ENCODE measurements at places on chromosomes 5 and 9.
A peak's percentile ranks its signal among the peaks of the same experiment; 100 is the strongest.

DNA sequence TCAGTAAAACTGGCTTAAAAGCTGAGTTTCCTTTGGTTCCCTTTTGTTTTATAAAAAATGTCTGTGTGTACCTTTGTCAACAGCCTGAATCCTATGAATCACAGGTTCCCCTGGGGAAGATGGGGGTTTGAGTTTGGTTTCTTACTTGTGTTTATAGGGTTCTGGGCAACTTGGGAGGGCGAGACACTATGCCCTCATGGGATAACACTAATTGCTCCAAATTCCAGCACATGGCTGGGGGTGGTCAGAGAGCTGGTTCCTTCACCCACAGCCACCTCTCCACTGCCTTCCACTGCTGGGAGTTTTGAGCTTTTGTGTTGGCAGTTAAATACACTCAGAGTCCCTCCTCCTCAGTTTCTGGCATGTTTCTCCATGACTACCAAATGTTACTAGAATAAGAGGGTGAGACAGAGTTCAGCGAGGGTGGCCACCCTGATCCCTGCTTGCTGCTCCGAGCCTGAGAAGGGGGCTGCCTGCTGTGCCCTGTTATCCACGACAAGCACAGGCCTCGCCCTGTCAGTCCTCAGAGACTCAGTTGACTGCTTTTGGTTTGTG lies 83.0 kb upstream of the EPB41L4B start:
- no peak for DNase-seq

GRCh38 chr5:179820483-179821297 lies at the start of gene SQSTM1:
Gene SQSTM1, plus strand, starts transcription at chr5:179820905. Its CDS starts 32 bp downstream, at chr5:179820937.
- DNase-seq: peak; percentile 67

DNA sequence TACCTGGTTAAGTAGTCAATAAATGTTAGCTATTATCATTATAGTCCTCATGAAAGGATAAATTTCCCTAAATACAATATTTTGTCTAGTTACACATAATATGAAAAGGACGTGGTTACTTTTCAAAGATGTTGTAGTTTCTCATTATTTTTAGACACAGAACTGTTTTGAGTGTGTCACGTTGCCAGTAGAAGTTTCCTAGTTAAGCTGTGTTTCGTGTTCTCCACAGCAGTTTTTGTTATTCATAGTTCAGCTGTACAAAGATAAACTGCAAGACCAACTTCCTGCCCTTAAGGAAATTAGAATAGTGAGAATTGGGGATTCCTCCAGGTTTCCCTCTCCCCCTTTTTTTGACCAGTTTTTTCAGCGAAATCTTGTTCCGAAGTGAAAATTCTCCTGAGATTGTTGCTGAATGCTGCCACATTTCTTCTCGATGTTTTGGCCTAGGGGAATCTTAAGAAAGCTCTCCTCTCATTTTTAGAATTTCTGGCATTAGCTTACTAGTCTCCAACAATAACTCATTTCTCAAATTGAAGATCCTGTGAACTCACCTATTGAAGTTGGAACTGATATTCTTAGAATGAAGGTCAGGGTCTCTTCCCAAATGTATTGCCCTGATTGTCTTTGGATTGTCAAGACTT lies 176.1 kb downstream of the PAM start:
- no peak for DNase-seq

GRCh38 chr5:170010595-170010994 lies 30.3 kb upstream of the INSYN2B start:
- DNase-seq: no peak

GRCh38 chr5:32916648-32917047 lies 205.5 kb downstream of the NPR3 start:
- DNase-seq: no peak

DNA sequence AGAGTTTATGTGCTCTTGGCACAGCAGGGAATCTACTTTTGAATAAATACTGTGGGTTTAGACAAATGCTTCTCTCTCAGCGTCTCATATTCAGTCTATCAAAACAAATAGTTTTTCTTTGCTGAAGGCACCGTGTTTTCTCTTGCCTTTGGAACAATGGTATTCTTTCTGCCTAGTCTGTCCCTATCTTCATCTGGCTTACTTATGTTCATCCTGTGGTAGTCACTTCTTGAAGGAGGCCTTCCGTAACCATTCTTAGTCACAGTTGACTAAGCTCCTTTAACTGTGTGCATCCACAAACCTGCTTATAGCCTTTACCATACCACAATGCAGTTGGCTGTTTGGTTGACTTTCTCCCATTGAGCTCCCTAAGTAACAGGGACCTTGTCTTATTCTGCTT lies 45.9 kb downstream of the LARP1 start:
- no peak for DNase-seq

- no peak for DNase-seq
These were observed 799.9 kb downstream of the CDH12 start for GRCh38 chr5:22053195-22053594.

DNA sequence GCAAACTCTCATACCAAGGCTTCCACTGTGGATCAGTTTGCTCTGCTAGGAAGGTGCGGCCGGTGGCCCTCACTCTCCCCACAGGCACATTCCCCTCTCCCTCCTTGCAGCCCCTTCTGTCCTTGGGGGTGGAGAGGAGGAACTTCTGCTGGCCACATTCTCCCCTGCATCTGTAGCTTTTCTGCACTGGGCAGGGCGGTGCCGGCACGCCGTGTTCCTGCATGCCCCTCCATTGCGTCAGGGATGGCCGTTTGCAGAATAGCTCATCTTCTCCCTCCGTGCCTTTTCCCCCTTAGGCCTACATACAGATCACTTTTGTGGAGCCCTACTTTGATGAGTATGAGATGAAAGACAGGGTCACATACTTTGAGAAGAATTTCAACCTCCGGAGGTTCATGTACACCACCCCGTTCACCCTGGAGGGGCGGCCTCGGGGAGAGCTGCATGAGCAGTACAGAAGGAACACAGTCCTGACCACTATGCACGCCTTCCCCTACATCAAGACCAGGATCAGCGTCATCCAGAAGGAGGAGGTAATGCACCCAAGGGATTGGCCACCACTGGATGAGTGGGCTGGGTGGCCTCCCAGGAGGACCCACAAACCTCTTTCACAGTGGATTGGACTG lies 231.5 kb downstream of the DOCK8 start:
- DNase-seq: no peak

DNA sequence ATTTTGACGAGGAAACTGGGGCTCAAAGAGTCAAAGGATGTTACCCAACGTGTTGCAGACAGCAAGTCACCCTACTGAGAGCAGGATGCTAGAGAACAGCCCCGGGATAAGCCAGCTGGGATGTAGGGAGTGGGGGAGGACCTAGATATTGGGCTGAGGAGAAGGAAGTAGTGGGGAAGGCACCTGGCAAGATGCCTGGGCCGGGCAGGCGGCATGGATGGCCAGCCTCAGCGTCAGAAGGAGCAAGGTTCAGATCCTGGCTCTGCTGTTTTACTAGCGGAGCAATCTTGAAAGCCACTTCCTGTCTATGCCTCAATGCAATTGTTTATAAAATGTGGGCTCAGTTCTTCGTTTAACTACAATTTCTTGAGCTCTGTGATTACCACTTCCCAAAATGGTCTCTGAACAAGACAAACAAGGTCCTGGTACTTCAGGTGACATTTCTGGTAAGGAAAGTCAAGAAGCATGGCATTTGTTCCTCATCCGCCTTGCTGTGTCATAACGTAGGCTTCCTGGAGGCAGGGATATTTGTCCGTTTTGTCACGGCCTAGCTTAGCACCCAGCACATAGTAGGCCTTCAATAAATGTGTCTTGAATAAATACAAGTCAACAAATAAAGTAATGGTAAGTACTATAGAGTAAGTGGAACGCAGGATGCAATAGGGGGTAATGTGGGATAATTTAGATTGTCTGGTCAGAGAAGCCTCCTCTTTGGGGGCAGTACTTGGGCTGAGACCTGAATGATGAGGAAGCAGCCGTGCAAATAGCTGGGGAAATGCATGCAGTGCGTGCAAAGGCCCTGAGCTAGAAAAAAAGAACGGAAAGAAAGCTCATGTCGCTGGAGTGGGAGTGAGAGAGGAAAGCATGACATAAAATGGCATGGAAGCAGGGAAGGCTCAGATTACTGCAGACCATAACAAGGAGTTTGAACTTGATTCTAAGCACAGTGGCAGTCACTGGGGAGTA lies 70.5 kb downstream of the SMIM23 start:
- no peak for DNase-seq

DNA sequence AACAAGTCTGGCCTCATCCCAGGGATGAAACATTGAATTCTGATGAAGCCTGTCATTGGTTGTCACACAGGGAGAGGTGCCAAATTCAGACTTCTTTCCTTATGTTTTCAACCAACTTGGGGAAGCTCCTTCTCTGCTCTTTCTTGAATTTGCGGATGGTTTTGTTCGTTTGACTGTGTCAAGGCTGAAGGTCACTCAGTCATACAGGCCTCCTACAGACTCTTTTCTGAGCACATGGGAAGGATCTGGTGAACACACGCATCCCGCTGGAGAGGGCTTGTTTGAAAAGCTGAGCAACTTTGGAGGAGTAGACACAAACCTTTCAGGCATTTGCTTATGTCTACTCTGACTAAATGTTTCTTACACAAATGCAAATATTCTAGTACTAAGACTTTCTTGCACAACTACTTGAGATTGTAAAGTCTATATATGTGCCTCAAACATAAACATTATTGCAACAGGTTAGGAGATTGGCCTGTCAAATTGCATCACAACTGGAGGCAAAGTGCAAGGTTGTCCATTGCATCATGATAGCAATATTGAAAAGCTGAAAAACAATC lies 151.5 kb upstream of the NR3C1 start:
- no peak for DNase-seq

GRCh38 chr9:86591472-86591871 lies 237.3 kb upstream of the TUT7 start:
- DNase-seq: no peak

DNA sequence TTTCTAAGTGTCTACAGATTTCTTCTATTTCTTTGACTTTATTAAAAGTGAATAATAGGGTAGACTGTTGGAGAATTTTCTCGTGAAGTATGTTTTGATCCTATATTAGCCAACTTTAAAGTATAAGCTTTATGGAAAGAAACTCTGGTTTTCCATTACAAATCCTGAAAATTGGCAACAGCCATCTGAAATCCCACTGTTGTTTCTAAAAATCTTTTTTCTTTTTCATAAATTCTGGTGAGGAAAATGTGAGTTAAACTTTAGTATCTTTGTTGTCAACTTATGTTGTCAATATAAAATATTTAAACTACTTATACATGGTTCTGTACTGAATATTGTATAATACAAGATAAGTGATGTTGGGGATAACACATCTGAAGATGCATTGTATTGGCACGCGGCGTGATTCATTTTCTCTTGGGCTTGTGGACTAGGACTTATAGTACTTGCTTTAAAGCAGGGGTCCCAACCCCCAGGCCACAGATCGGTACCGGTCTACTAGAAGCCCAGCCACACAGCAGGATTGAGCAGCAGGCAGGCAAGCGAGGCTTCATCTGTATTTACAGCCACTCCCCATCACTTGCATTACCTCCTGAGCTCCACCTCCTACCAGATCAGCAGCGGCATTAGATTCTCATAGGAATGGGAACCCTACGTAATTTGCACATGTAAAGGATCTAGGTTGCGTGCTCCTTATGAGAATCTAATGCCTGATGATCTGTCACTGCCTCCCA lies 12.7 kb downstream of the MAMDC2 start:
- DNase-seq: no peak

DNA sequence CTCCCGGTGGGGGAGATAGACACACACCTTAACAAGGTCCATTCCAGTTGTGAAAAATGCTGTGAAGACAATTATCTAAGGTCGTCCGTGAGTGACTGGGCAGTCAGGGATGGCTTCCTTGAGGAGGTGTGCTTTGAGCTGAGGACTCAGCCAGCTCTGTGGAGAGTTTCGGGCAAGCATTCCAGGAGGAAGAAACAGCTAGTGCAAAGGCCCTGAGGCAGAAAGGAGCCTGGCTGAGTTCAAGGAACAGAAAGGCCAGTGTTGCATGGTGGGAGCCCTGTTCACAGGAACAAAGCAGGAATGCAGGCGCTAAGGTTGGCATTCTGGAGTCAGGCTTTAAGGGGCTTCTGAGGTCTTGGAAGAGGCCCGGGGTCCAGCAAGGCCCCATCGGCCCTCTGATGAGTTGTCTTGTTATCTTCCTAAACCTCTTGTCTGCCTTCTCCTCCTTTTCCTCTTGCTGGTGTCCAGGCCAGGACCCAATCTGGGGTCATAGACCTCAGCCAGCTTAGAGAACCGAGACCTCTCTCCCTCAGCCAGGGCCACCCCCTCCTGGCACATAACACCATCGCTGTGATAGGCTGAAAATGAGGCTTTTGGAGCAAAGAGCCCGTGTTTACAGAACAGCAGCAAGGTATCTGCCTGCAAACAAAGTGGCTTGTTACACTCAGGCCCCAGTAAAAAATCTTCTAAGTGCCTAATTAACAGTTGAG lies 270.2 kb upstream of the MVB12B start:
- no peak for DNase-seq

GRCh38 chr5:38400365-38400764 lies 142.0 kb downstream of the EGFLAM start:
- DNase-seq: no peak

GRCh38 chr5:82314964-82315758 lies 37.0 kb upstream of the RPS23 start:
- DNase-seq: no peak

GRCh38 chr5:139662617-139663016 lies 14.5 kb downstream of the CXXC5 start:
- no peak for DNase-seq

DNA sequence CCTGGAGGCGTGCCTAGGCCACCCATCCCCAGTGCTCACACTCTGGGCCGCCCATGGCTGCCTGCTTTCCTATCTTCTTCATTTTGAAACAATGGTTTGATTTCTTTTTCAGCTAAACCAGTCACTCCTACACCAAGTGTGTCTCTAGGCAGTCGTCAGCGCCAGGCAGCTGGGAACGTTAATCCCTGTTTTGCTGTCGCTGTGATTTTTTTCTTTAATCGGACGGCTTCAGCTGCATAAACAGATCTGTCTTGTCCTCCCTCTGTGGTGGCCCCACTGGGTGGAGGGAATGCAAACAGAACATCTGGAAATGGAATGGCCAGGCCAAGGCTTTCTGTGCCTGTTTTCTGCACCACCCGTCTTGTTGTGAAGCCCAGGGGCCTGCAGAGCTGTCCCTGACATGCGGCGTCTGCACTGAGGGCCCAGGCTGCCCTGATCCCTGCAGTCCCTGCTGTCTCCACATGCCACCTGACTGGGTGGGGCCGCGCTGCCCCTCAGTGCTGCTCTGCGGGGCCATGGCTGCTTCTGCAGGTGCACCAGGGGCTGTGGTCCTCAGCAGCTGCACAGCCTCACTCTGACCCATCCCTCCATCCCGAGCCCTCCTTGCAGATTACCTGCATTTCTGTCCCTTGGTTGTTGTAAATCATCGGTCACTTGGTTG lies 51.5 kb downstream of the WNK2 start:
- no peak for DNase-seq

DNA sequence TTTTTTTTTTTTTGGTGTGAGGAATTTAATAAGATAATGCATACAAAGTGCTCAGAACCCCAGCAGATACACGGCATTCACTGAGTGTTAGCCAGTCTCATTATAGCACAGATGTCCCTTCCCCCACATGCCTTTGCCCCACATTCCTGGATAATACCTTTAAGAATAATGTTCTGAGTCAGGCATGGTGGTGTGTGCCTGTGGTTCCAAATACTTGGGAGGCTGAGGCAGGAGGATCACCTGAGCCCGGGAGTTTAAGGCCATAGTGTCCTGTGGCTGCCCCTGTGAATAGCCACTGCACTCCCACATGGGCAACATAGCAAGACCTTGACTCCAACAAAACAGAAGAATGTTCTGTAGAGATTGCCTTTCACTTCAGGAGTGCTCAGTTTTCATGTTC lies 24.2 kb upstream of the ANKRD18A start:
- no peak for DNase-seq

- DNase-seq: no peak
These were observed 274.5 kb downstream of the NSG2 start for GRCh38 chr5:174320051-174320450.
